Islet precursor cell (in vitro differentiated cells): ENCODE measurements at places on chromosomes 12 and 14.

GRCh38 chr12:85065837-85066482 lies 29.8 kb downstream of the LRRIQ1 start:
- DNase-seq: no peak

DNA sequence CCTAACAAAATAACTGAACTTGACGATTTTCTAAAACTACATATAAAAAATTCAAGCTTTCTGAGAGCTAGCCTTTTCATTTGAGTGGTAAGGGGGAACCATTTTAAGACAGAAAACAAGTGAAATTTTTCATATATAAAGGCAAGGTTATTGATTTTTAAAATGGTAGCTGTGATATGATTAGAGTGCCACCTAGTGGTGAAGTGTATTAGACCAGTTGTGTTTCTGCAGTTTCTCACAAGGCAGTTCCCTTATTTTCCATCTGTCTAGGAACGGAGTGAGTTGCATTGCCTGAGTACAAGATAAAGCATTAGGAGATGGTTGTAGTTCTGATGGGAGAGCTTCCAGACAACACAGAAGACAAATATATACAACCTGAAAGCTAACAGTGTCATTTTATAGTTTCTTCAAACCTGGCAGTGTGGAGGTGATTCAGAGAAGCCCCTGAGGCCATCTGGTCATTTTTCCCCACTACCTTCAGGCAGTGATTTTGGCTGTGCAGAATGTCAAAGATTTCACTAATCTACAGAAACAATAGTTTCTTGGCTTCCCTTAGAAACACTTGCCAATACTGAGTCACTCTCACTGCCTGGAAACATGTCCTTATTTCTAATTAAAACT lies 180.8 kb downstream of the C12orf50 start:
- DNase-seq: peak; percentile 56

DNA sequence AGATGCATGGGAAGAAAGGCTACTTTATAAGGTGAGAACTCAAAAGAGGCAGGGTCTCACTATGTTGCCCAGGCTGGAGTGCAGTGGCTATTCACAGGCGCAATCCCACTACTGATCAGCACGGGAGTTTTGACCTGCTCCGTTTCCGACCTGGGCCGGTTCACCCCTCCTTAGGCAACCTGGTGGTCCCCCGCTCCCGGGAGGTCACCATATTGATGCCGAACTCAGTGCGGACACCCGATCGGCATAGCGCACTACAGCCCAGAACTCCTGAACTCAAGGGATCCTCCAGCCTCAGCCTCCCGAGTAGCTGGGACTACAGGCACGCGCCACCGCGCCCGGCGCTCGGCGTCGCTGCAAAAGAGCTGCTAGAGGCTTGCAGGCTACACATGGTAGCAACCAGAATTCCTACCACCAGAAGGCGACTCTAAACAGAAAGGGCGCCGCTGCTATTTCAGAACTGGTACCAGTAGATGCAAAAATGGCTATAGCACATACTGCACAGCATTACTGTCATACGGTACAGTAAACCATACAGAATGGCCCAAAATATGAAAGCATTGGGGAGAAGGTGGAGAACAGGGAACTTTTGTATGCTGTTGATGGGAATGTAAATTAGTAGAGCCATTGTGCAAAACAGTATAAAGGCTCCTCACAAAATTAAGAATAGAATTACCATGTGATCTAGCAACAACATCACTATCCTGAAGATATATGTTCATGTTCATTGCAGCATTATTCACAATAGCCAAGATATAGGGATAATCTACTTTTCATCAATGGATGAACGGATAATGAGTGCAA lies 1.2 kb upstream of the NEMF start:
- peak; percentile 90 for DNase-seq

- DNase-seq: no peak
These were observed 412.6 kb upstream of the SOX5 start for GRCh38 chr12:24361877-24362580.

- DNase-seq: no peak
These were observed 51.9 kb upstream of the ATF7IP start for GRCh38 chr12:14313379-14314138.

- no peak for DNase-seq
These were observed 29.0 kb upstream of the WDR89 start for GRCh38 chr14:63670692-63671091.

DNA sequence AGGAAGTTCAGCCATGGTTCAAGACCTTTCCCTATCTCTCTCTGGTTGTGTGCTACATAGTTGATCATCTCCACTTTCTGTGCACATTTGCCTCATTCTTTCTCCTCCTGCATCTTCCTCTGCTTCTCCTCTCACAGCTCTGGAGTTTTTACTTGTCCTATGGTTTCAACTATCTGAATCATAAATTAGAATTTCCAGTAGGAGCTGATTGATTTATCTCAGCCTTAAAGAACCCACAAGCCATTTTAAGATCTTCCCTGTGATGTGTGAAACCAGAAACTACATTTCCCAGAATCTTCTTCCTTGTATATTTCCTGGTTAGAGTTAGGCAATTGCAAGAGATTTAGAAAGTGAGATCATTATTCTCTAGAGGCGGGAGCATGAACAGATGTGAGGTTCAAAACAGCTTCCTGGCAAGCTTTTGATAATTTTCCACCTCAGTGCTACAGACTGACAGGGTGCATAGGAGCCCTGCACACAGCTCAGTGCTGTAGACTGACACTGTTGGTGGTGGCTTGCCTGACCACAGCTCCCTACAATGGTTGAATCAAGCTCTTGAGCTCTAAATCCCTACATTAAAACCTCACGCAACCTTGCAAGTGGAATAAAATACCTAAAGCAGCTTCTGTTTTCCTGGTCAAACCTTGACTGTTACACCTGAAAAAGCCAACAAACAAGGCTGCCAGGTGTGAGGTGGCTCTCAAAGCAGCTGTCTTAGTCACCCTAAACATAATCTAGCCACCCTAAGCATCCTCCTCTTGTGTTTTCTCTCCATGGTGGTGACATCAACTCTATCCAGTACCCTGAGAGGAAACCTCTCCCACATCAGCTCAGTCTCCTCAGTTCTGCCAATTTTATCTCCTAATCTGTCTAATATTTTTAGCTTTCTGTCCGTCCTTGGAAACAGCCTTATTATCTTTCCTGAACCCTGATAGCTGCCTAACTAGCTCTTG lies 21.5 kb upstream of the IFNG start:
- no peak for DNase-seq

- DNase-seq: no peak
These were observed 677.2 kb downstream of the AACS start for GRCh38 chr12:125742413-125742812.

DNA sequence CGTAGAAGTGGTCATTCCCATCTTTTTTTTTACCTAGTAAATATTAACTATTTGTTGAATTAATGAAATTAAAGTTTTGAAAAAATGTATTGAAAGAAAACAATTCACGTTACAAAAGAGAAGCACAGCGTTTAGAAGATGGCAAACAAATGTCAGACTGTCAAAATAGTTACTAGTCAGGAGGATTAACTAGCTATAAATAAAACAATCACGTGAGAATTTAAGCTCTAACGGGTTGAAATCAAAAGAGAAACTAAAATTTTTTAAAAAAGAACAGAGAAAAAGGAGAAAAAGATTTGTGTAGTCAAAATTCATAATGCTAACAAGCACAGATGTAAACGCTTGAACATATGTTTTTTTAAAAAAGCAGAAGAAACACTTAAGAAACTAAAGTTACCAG lies 26.4 kb downstream of the DDHD1 start:
- DNase-seq: no peak
